ENCODE measurements at places on chromosomes 11 and 22.

- no peak for DNase-seq
These were observed 5.0 kb upstream of the MTFP1 start for GRCh38 chr22:30420347-30421125.

DNA sequence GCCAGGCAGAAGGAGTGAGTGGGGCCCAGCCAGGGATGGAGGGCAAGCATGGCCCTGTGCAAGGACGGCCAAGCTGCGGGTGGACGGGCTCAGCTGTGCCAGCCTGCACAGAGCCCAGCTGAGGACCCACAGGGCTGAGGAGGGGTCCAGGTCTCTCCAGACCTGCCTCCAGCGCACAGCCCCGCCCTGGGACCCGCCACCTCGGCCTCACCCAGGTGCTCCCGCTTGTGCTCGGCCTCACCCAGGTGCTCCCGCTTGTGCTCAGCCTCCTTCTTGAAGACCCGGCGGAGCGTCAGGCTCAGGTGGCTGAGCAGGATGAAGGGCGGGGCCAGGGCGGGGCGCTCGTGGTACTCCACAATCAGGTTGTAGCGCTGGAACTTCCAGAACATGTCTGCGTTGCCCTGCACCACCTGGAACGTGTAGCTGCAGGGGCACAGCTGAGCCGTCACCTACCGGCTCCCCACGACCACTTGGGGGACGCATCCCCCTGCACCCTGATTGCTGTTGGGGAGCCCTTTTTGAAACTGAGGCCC is 6.4 kb downstream of the TSSC4 start:
- no peak for DNase-seq

DNA sequence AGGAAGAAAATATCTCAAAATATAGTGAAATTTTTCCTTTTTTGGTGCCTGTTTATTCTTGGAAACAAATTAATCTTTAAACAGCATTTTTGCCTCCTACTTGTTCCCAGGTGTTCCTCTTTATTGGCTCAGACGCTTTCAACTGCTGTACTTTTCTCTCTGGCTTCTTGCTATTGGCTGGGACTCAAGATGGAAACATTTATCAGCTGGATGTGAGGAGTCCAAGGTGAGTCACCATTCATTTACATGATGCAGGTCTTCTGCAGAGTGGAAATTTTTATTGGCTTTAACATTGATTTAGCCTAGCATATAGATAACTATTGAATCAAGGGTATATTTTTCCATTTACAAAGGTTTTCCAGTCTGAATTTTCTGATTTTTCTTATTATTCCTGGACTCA is 34.4 kb upstream of the DNAJB13 start:
- no peak for DNase-seq

DNA sequence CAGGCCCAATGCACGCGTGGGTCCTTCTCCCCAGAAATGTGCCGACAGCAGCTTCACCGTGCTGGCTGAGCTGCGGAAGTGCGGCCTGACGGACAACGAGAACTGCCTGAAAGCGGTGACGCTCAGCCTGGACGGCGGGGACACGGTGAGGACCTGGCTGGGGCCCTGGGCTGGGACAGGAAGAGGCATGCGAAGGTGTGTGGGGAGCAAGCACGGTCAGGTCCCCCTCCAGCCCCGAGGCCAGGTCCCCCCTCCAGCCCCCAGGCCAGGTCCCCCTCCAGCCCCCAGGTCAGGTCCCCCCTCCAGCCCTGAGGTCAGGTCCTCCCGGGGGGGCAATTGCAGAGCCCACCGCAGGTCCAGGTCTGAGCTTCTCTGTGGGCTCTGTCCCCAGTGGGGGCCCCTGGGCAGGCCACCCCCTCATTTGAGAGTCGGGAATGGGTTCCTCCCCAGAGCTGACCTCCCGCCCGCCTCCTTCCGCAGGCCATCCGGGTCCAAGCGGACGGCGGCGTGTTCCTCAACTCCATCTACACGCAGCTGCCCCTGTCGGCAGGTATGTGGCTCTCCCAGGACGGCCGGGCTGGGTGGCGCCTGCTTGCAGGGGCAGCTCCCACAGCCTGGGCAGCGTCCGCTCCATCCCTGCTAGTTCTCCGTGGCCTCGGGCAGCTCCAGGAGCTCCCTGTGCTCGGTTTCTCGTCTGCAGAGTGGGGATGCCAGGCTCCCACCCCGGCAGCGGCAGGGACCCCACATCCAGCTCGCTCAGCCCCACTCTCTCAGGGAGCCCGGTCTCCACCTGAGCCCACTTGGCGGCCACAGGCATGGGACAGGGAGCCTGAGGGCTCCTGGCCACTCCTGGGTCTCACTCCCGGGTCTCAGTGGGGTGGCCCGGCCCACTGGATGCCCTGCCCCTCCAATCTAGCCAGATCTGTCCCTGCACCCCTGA is 7.9 kb downstream of the MUC5B start:
- DNase-seq, result no peak

DNA sequence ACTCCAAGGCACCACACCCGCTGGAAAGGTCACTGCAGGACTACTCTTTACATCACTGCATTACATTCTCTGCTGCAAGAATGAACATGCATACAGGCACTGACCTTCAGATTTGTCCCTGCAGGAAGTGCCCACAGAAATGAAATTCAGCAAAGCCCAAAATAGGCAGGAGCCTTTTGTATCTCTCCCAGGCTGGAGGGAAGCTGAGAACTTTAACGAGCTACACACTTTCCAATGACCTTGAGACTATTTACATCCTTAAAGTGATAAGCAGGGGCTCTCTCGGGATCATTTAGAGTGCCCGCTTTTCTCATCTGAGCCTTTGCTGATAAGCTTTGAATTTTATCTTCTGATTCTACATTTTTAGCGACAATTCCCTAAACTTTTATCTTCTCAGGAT is 12.5 kb downstream of the FEZ1 start:
- DNase-seq, result no peak

DNA sequence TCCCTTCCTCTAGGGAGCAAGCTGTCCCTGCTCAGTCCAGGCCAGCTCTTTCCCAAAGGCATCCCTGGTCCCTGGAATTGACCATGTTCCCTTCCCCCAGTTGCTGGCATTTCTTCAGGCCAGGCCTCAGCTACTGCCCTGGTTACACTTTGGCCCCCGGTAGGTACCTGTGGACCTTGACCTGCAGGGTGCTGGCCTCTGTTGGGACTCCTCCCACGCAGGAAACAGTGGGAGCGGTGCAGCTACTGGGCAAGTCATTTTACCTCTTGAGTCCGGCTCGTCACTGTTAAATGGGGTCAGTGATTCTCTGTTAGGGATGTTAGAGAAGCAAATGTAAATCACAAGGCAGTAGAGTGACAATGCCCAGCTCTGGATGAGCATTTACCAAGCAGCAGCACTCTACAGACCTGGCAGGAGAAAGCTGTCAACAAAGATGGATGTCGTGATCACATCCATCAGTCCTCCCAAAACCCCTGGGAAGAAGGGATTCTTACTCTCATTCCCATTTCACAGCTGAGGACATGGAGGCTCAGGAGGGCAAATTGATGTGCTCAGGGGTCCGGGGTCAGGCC is 16.9 kb downstream of the MYO7A start:
- DNase-seq, result no peak

- DNase-seq, result no peak
These were observed 20.3 kb downstream of the ZC3H12C start for GRCh38 chr11:110113505-110113904.

GRCh38 chr11:135075740-135076139 is 663.7 kb upstream of the B3GAT1 start:
- no peak for DNase-seq

GRCh38 chr11:11866203-11866602 is 24.4 kb downstream of the USP47 start:
- DNase-seq, result no peak

DNA sequence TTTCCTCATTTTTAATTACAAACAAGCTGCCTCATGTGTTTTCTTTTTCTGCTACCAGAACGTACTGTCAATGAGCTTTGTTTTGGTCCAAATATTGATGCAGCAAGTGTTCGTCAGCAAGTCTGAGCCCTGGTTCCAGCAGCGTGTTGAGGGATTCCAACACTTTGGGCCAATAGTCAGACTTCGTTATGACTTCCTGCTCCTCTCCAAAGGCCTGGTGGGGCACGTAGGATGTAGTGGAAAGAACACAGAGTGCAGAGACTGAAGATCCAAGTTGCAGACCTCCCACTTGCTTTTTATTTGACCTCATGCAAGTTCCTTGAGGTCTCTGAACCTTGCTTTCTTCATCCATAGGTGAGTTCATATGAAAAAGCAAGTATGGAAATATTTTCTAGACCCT is 138.2 kb downstream of the BBOX1 start:
- DNase-seq, result no peak

DNA sequence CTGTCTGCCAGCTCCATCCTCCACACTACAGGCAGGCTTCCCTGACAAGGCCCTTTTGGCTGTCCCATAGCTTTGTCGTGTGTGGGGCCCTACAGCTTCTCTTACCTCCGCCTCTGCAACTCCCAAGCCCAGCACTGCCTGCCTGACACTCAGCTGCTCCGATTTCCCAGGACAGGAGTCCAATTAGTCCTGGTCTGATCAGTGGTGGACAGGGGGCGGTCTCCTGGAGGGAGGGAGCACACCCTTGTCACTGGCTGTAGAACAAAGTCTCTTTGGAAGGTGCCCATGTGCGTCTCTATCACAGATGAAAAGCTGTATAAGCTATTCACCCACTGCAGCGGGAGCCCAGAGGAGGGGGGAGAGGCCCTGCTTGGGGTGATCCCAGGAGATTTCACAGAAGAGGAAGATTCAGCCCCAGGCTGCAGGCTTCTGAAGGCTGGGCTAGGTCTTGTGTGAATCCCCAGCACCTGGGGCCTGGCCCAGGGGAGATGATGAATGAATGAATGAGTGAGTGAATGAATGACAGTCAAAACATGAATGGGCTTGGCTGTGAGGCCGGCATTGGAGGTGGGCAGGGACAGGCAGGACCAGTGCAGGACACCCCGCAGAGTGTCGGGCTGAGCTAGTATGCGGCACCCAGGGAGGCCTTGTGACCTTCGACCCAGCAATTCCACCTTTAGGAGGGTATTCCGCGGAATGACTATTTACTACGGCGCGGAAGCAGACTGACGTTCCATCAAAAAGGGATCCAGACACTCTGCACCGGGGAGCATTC is 142.4 kb downstream of the CACNA1I start:
- DNase-seq, result no peak

- no peak for DNase-seq
These were observed 247.9 kb upstream of the CNTN5 start for GRCh38 chr11:98772893-98773292.

DNA sequence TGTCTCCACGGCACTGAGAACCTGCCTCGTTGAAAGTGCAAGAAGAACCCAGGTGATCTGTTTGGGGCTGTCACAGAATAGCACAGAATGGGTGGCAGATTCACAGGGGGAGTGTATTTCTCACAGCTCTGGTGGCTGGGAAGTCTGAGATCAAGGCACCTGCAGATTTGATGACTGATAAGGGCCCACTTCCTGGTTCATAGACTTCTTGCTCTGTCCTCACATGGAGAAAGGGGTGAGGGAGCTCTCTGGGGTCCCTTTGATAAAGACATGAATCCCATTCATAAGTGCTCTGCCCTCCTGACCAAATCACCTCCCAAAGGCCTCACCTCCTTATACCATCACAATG is 198.5 kb upstream of the SORL1-AS1 start:
- no peak for DNase-seq

- DNase-seq, result no peak
These were observed 3.2 kb downstream of the PRDM10 start for GRCh38 chr11:129999407-129999806.

GRCh38 chr11:119028346-119029068 is 2.2 kb downstream of the SLC37A4 start:
- DNase-seq, result no peak

- DNase-seq, result no peak
These were observed 10.3 kb downstream of the DHCR7 start for GRCh38 chr11:71437879-71438278.

GRCh38 chr11:68947151-68947550 is 33.6 kb downstream of the MRGPRD start:
- no peak for DNase-seq

GRCh38 chr22:31646186-31647019 is 15.6 kb downstream of the PISD start:
- DNase-seq, result no peak

- no peak for DNase-seq
These were observed 20.7 kb upstream of the FAM181B start for GRCh38 chr11:82754410-82754809.

Data from NCI-H446 (cell line).